GDM1 (cell line): ENCODE measurements at places on chromosomes 1 and 21.

GRCh38 chr1:114100148-114100547 lies 53.5 kb downstream of the SYT6 start:
- DNase-seq: no peak

DNA sequence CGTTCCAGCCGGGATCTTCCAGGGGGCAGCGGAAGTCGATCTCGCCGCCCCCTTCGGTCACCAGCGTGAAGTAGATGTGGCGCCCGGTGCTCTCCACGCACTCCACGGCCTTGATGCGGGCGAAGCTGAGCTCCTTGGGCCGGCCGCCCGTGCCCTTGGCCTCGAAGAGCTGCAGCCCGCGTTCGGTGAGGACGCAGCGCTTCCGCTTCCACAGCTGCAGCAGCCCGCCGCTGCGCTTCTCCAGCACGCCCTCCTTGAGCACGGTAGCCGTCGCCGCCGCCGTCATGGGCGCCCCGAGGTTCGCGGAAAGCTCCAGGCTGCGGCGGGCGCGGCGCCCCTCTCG lies 516 bp downstream of the PHLDA3 start:
- DNase-seq: peak; percentile 34

- no peak for DNase-seq
Measured at GRCh38 chr1:145992502-145992936, 3.9 kb downstream of the TXNIP start.

DNA sequence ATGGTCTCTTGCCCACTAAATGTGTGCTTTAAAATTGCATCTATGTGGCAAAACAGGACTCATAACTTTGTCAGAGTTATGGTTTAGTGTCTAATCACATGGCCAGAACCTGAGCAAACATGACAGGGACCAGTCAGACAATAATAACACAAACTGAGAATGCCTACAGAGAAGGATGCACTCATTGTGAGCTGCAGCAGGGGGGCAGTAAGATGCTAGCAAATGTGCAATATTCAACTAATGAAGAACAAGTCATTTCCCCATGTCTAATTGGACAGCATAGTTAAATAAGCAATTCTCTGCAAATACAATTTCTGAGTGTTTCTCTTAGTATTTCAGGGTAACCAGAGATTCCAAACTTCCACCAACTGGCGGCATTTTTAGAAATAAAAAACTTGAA lies 30.8 kb downstream of the SPAG17 start:
- no peak for DNase-seq

GRCh38 chr1:234256359-234256758 lies 116.9 kb upstream of the COA6 start:
- no peak for DNase-seq

DNA sequence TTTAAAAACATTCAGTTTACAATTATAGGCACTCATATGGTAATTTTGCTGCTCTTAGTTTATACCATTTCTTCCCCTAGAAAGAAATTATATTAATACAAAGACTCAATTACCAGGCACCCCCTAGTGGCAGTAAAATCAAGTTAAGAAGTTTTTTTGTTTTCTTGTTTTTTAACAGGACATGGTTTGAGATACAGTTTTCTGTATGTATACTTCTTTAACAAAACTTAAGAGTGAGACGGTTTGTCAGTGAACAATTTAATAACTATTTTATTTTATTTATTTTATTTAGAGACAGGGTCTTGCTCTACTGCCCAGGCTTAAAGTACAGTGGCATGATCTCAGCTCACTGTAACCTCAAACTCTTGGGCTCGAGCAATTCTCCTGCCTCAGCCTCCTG lies 224.6 kb downstream of the FAF1 start:
- DNase-seq: no peak

DNA sequence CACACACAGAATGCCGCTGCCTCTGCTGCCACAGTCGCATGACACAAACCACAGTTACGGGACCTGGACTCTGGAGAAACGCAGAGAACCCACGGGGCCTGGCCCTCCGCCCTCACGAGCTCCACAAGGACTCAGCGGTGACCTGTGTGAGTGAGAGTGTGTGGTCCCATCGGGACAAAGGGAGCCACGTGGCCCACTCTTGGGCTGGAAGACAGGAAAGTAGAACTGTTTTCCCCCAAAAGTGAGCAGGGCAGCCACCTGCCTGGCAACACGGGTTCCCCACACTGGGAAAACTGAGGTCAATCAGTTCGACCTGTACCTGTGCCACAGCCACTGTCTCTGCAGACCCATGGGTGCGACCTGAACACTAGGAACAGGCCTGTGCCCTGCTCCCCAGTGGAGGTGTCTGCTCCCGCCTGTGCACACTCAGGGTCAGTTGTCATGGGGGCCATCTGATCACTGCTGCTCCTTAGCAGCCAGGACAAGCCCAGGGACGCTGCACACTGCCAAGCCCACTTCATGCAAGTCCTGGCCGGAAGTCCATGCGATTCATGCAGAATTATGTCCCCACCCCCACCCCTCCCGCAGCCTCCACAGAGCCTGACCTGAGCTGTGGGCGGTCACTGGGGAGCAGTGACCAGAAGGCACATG lies 54.4 kb upstream of the ADARB1 start:
- DNase-seq: no peak

DNA sequence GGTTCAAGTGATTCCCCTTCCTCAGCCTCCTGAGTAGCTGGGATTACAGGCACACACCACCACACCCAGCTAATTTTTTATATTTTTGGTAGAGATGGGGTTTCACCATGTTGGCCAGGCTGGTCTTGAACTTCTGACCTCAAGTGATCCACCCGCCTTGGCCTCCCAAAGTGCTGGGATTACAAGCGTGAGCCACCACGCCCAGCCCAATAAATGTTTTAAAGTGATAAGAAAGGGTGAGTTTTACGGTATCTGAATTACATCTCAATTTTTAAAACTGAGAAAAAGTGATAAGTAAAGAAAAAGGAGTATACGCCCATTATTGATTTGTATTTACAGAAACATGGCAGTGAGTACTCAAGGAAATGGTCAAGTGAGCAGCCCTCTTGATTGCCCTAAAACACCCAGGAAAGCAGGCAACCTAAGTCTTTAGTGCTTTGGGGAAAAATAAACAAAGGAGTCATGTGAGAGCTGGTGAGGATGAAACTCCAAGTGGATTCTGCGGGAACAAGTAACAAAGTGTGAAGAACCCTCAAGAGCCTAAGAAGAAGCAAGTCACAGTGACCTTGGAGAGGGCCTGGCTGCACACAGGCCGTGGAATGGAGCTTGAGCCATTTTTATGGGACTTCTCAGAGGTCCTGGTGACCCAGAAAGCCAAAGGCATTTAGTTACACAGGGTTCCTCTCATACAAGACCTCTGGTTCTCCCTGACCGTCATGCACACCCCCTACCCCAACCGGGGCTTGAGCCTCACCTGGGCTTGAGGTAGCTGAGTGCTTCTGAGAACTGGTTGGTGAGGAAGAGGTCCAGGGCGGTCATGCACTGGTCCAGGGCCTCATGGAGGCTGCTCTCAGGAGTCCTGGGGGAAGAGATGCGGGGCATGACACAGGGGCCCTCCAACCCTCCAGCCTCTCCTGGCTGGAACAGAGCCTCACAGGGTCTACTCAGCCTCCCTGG lies 9.1 kb downstream of the TTC39A start:
- no peak for DNase-seq

DNA sequence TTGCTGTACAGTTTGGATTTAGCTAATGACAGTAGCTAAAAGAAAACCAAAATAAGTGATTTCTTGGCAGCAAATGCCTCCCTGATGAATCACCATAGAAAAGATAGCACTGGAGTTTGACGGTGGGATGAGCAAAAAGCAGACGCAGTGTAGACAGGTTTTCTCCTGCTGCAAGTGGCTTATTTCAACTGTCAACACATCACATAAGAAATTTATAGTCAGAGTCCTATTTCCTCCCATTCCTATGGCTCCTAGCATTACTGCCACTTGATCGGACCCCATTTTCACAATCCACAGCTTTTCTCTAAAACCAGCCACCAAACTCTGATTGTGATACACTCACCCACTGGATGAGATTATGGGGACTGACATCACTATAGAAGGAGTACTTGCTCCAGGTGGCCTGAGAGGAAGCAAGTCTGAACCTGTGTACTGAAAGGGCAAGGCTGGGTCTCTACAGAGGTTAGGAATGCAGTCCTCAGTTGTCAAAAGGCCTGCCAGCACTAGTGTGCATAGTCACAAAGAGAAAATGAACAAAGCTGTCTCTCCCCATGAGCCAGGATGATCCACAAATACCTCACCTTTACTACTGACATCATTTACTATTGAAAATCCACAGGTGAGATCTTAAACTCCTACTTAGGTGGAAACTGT lies 359.8 kb downstream of the LTN1 start:
- no peak for DNase-seq

DNA sequence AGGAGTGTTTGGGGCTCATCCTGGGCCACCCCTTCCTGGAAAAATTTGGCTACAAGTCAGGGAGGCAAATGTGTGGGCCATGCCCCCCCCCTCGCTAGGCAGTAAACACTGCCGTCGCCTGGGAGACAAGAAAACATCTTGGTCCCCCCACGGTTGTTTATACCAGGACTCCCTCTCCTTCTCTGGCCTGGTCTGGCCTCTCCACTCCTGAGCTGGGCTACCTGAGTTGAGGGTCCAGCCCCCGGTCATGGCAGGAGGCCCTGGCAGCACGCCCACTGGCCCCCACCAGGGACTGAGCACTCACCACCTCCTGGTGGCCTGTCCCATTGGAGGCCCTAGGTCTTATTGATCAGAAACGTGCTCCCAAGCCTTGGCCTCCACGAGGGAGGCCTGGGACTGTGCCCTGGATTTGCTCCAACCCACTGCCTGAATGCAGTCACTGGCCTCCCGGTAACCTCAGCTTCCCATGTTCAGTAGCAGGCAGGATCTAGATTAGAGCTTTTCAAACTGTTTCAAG lies 15.8 kb downstream of the KCNQ4 start:
- DNase-seq: no peak

DNA sequence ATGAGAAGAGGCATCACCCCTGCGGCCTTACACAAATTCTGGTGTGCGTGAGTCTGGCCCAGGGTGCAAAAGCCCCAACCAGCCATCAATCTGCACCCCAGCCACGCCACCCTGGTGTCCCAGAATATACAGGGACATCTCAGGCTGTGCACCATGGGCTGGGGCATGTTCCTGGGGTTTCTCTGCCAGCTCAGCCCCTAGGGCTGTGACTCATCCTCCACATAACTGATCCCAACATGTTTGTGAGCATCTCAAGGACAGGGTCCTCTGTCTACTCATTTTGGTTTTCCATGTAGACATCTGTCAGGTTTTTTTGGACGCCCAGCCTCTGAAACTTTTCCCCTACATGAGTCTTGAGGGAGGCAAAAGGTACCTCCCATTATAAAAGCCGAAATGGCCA lies 511 bp downstream of the ZNF683 start:
- no peak for DNase-seq

DNA sequence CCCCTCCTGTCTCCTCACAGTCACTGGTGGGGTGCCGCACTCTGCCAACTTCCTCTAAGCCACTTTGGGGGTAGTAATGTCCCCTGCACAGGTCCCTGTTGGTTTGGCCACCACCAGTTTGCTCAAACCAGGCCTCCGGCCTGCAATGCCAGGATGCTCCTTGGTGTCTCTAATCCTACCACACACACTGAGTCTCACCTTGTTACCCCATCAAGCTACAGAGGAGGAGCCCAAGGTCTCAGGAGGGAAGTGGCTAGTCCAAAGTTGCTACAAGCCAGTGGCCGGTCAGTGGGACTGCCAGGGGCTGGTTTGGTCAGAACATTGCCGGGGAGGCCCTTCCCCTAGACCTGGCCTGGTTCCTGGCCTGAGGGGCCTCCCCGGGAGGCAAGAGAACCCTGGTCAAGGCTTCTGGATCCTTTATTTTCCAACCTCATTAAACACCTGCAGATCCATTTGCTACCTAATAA lies 21.5 kb upstream of the LRP8 start:
- DNase-seq: no peak

GRCh38 chr21:44802396-44803153 lies 955 bp upstream of the UBE2G2 start:
- DNase-seq: no peak

- no peak for DNase-seq
Measured at GRCh38 chr1:42477775-42478174, 14.7 kb downstream of the CCDC30 start.

DNA sequence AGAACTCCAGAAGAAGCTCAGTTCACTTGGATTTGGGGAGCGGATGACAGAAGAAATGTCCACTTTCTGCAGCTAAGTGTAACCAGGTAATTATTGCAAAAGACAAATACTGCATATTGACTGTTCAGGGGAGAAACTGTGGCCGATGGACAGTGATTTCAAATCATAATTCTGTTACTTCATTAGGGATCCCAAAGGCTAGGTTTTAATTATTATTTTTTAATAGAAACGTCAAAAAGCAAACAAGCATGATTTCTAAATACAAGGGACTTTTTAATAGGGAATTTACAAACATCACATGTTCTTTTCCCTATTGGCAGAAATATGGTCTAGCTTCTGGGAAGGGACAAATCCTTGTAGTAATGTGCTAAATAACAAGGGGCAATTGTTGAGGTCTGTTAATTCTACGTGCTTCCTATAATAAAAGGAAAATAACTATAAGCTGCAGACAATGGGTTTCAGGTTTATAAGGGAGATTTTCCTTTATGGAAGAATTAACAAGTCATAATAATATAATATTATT lies 15.5 kb downstream of the DIPK1A start:
- DNase-seq: no peak

- no peak for DNase-seq
Measured at GRCh38 chr21:20779321-20779720, 218.9 kb upstream of the NCAM2 start.

- no peak for DNase-seq
Measured at GRCh38 chr1:150235294-150235851, 539 bp downstream of the ANP32E start.

DNA sequence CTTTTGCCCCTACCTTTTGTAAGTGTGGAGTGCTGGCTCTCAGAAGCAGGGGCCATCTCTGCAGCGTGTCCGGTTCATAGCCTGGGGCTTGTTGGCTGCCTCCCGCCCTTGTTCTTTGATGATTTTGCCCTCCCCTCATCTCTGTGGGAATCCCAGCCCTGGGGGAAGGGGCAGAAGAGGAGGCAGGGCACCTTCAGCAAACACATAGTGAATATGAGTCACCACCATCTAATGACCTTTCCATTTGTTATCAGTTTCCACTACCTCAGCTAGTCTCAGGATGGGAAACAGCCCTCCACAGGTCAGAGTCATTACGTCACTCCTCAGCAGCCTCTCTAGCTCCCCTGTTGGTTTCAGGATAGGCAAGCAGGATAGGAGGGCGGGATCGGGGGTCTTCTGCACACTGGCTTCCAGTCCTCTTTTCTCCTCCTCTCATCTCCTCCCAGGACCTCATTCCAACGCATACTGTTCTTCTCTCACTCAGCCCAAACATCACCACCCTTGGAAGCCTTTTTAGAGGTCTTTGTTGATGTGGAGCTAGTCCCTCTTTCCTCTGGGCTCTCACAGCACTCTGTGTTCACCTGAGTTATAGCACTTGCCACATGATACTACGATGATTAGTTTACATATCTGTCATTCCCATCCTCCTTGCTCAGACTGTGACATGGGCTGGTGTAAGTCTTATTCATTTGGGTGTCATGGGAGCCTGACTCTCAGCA lies 15.8 kb downstream of the GADD45A start:
- no peak for DNase-seq

GRCh38 chr1:154896771-154897286 lies 26.7 kb upstream of the KCNN3 start:
- DNase-seq: no peak
